ENCODE measurements at places on chromosomes 3 and 15.

DNA sequence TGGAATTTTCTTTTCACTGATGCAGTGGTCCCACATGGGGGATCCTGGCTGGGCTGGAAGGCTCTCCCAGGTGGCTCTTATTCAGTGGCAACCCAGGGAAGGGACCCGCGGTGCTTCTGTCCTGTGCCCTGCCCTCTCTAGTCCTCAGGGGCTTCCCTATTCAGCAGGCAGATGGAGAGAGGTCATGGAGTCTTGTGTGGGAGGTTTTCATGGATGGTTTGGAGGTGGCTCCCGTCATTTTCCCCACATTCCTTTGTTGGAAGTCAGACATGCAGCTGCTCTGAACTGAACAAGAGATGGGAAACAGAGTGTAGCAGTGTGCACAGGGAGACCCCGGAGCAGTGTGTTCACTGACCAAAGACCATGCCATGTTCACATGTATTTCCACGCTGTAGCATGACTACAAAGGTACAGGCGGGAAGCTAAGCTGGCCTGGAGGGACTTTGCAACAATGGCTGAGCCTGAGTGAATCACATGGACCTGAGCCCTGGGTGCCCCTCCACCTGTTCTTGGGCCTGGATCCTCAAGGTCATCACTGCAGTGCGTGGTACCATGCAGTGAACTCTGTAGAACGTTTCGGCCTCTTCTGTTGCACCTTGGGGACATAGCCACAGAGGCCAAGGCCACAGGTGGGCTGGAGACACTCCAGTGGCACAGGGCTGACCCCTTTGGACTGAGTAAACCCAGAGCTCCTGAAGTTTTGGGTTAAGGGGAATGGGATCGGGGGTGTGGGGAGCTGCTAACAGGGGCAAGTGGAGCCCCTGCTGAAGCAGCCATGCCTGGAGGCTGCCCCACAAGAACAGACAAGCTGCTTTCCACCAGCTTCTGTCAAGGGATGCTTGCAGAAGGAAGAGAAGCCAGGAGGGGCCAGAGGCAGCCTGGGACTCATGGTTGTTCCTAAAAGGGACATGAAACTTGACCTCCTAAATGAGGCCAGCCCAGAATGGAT is 123.0 kb downstream of the ASB7 start:
- no peak for DNase-seq

DNA sequence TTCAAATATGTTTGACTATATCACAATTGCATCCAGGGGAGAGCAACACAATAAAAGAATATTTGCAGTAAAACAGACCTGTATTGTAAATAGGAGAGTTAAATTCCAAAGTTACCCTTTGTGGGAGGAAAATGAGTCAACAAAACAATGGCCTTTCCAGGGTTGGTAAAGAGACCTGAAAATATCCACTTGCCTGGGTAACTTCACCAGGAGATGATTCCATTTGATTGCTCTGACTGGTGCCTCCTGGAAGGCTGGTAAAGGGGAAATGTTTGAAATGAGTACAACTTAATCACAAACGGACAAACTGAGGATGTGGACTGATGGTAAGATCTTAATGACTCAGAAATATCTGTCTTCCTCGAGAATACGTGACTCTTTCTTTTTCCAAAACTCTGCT is 43.6 kb upstream of the SRGAP3 start:
- no peak for DNase-seq

DNA sequence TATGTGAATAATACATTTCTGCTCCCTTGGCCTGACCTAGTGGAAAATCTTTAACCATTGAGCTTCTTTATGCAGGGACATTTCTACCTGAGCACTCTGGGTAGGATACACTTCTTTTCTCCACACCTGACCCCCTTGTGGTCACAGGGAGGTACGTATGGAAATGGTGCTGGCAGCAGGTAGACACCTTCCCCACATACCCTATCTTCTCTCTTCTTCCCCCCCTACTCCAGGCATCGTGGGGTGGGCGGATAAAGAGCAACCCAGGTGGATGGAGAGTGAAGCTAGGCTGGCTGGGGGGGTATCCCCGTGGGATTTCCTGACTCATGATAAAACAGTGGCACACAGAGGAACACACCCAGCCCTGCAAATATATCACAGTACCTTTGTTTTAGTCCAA is 312.1 kb downstream of the ARRDC4 start:
- DNase-seq, result no peak

DNA sequence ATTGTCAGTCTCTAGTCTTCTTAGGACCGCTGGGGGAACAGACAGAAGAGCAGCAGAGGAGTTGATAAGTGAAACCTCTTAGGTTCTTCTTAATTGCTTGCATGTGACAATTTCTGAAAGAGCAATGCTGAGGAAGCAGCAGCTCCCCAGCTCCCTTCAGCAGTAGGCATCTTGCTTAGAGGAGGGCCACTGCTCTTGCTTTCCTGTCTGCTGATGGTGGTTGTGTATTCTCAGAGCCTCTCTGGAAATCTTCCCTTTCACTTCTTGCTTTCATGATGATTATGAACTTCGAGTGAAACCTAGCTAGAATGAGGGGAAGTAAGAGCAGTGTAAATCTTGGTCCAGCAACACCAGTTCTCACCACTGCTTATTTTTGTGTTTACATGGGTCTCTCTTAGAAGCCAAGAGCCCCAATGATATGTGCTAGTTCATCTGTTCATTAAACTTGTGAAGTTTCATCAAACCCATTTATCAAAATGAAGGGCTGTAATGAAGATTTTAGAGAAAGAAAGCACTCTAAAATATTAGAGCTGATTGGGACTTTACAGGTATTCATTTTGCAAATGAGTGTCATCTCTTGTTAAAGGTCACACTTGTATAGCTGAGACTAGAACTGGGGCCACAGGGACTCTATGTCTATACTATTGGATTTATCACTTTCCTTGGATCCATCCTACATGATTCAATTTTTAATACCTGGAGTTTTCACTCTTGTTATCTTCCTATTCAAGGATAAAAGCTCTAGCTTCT is 246.7 kb downstream of the LPP start:
- DNase-seq, result no peak

DNA sequence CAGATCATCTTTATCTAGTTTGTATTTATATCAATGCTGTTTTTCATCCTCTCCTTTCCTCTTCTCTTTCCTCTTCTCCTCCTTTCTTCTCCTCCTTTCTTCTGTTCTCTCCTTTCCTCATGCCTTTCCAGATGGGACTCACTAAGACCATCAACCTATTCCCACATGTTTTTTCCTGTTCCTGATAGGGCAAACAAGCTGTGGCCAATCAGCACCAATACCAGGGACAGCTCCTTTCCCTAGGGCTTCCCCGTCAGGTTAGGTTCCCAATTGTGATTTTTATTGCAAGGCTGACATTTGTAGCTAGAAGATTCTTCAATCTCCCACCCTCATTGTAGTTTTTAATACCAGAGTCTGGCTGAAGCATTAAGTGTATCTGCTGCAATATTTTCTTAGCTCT is 76.3 kb upstream of the COL8A1 start:
- DNase-seq, result no peak

DNA sequence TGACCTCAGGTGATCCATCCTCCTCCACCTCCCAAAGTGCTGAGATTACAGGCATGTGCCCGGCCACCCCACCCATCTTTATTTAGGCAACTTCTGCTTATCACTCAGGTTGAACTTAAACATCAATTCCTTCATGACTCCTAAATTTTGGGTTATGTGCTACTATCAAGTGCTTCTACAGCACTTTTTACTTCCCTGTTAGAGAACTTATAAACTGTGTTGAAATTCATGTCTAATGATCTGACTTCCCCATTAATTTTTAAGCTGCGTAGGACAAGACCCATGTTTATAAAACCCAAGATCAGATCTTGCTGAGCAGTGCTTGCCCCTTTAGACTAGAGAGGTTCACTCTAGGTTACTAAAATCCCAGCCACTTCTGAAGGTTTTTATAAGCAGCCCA is 266.2 kb upstream of the TPRG1 start:
- no peak for DNase-seq

GRCh38 chr3:67357610-67358458 is 296.6 kb downstream of the SUCLG2 start:
- no peak for DNase-seq

DNA sequence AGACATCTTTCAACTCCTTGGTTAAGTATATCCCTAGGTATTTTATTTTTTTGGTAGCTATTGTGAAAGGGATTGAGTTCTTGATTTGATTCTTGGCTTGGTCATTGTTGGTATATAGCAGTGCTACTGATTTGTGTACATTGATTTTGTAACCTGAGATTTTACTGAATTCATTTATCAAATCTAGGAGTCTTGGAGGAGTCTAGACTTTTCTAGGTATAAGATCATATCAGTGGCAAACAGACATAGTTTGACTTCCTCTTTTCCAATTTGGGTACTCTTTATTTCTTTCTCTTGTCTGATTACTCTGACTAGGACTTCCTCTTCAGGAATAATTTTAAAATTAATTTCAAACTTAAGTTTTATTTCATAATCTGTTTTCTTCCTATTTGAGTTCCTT is 125.2 kb downstream of the OCA2 start:
- no peak for DNase-seq
